Activated CD8-positive, alpha-beta memory T cell treated with anti-CD3 and anti-CD28 coated beads for 1 hour (primary cell): ENCODE measurements at places on chromosomes 7 and 10.

- DNase-seq, result no peak
Observed at GRCh38 chr7:54015251-54015650, 526.9 kb upstream of the VSTM2A start.

DNA sequence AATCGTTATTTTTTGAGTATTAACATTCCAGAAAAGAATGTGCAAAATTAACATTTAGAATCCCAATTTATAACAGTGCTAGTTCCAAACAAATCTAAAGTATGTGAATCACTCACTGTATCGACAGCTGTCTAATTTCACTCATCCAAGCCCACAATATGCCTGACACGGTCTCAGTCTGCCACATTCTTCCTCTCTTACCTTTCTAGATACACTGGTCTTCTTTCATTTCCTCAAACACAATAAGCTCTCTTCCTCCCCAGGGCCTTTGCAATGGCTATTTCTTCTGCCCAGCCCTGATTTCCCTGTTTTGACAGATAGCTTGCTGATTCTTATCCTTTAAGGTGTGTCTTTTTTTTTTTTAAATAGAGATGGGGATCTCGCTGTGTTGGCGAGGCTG, 48.8 kb downstream of the UBE2H start:
- no peak for DNase-seq

- no peak for DNase-seq
Observed at GRCh38 chr7:92251181-92251580, 5.4 kb downstream of the ANKIB1 start.

DNA sequence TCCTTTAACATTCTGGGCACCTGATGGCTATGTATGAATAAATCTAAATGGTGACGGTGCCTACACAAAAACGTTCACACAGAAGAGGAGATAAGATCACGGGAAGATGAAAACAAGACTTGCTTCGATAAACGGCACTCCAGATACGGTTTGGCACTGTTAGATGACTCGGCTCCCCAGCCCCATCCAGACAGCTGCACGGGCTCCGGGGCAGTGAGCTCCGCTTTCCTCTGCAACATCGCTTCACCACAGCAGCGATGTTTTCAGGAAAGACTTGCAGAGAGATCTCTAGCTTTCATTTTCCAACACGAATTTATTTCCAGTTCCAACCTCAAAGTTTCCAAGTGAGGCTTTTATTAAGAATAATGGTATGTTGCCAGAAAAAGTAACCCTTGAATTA, 132.1 kb downstream of the KLF6 start:
- no peak for DNase-seq

GRCh38 chr10:94093286-94093905, 99.7 kb downstream of the PLCE1 start:
- DNase-seq, result no peak
